Activated effector memory CD4-positive, alpha-beta T cell treated with Interleukin-2 at 50 U/mL for 16 hours (primary cell): ENCODE measurements at places on chromosomes 7 and 10.

- DNase-seq = peak; percentile 13
These were observed 246.2 kb downstream of the MAD1L1 start for GRCh38 chr7:1986366-1987083.

DNA sequence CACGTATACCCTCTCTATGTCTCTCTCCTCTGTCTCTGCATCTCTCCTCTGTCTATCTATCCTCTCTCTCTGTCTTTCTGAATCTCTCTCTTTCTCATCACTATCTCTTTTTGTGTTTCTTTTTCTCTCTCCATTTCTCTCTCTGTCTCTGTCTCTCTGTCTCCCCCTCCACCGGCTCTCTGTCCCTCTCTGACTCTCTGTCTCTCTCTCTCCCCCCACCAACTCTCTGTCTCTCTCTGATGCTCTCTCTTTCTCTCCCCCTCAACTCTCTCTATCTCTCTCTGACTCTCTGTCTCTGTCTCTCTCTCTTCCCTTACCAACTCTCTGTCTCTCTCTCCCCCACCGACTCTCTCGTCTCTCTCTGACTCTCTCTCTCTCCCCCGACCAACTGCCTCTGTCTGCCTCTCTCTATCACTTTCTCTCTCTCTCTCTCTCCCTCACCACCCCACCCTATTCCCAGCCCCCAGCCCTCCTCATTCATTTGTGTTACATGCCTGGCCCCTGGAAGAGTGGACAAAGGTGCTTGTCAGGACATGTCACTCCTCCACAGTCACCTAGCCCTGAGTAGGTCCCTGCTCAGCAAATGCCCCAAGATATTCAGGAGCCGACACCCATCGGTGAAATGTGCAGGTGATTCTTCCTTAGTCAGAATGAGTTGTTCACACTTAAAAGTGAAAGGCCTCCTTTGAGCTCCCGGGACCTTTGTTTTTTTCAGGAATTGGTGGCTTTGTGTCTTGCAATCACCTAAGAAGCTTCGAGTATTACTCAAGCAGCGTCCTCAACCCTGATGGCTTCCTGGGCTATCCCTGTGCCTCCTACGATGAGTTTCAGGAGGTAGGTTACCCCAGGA lies 13.6 kb downstream of the PNLIPRP2 start:
- DNase-seq = no peak

DNA sequence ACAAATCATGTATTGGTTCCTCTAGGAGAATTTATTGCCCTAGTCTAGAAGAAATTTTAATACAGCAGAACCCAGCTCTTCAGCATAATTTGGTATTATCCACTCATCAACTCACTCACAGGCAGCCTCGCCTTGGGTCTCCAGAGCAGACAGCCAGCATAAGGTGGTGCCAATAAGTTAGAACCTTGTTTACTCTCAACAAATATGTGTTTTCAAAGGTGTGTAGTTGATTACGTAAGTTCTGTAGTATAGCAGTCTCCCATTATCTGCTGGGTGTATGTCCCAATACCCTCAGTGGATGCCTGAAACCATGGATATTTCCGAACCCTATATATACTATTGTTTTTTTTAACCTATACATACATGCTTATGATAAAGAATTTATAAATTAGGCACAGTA lies 522.5 kb upstream of the LRRN3 start:
- DNase-seq = no peak

DNA sequence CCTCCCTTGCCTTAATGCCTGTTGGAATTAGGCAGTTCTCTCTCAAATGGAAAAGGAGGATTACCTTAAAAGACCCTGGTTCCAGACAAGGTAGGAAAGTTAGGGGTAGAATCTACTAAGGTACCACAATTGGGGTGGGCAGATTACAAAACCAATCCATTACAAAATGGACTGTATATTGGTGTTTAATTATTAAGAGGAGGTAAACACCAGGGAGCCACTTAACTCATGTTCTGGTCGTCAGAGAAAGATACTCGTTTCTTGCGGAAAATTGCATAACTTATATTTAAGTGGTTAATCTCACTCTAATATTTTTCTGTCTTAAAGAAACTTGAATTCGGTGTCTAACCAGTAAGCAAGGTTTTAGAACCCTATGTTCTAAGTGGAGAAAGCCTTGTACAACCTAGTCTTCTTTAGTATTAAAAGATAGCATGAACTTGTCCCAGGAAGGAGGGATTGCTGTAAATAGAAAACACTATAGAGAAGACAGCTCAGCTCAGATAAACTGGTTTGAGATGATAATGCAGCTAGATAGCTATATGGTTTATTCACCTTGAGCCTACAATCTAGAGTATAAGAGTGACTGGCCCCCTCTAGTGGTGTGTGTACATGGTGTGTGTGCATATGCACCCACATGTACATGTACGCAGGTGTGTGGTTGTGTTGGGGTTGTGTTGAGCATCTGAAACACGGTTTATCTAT lies 58.0 kb upstream of the STRIP2 start:
- peak; percentile 10 for DNase-seq

GRCh38 chr10:4127518-4128315 lies 342.7 kb upstream of the KLF6 start:
- no peak for DNase-seq

- no peak for DNase-seq
These were observed 77.7 kb upstream of the GPR37 start for GRCh38 chr7:124843336-124843735.

- DNase-seq = no peak
These were observed 242.6 kb upstream of the HGF start for GRCh38 chr7:82012453-82012852.
